ENCODE measurements at places on chromosomes 5 and 9. TPM values are rescaled to one million over a fixed set of nuclear protein-coding genes. Genes with fewer than 3 reads are reported as not detected.

GRCh38 chr9:135563039-135563476 lies 1.5 kb downstream of the PAEP start:
- no peak for DNase-seq
- no peak overlapping the region for H3K27ac ChIP-seq
- no peaks in the 10 kb centered on the region for H3K36me3 ChIP-seq
- H3K27me3 ChIP-seq: no peaks in the 10 kb centered on the region
- no peaks in the 10 kb centered on the region for H3K4me1 ChIP-seq
- no peak overlapping the region for H3K4me3 ChIP-seq

DNA sequence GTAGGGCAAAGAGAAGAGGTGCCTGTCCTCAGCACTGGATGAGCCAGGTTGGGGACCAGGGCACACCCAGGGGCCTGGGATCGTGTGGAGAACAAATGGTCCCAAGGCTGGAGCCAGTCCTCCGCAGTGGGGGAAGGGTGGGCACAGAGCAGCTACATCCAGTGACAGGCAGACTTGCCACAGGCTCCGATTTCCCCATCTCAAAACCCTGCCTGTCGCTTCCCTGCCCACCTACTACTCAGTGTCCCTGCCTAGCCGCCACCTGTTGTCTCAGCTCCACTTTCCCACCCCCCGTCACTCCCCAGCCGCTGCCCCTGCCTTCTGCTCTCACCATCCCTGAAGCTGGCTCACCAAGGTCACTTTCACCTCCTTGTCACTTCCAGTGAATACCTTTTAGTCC lies 13.9 kb upstream of the ENHO start:
- no peaks in the 10 kb centered on the region for H3K4me1 ChIP-seq
- no peak overlapping the region for H3K4me3 ChIP-seq
- no peaks in the 10 kb centered on the region for H3K36me3 ChIP-seq
- H3K27ac ChIP-seq: no peak overlapping the region
- DNase-seq: no peak

- H3K27me3 ChIP-seq: no peaks in the 10 kb centered on the region
- no peaks in the 10 kb centered on the region for H3K36me3 ChIP-seq
- no peaks in the 10 kb centered on the region for H3K4me1 ChIP-seq
- DNase-seq: no peak
Observed at GRCh38 chr5:122426301-122426700, 114.3 kb downstream of the SNCAIP start.

GRCh38 chr9:101912698-101913097 lies 174.3 kb upstream of the GRIN3A start:
- H3K4me3 ChIP-seq: no peak overlapping the region
- no peak for DNase-seq
- H3K4me1 ChIP-seq: no peaks in the 10 kb centered on the region
- no peaks in the 10 kb centered on the region for H3K27me3 ChIP-seq
- H3K36me3 ChIP-seq: no peaks in the 10 kb centered on the region

DNA sequence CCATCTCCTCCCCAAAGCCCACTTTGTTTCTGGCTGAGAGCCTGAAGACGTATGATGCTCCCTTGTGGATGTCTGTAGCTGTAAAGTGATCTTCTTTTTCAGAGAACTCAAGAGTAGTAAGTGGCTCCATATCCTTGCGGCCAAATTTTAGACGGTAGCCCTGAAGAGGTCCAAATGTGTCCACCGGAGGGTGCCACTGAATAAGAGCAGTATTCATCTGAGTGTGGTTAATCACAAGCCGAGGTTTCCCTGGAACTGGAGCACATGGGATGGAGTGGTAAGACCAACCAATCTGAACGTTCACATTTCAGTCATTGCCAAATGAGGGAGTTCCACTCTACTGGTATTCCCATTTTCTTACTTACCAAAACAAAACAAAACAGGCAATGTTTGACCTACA lies 686.5 kb upstream of the DMAC1 start:
- H3K36me3 ChIP-seq: no peaks in the 10 kb centered on the region
- peak; percentile 15 for DNase-seq

DNA sequence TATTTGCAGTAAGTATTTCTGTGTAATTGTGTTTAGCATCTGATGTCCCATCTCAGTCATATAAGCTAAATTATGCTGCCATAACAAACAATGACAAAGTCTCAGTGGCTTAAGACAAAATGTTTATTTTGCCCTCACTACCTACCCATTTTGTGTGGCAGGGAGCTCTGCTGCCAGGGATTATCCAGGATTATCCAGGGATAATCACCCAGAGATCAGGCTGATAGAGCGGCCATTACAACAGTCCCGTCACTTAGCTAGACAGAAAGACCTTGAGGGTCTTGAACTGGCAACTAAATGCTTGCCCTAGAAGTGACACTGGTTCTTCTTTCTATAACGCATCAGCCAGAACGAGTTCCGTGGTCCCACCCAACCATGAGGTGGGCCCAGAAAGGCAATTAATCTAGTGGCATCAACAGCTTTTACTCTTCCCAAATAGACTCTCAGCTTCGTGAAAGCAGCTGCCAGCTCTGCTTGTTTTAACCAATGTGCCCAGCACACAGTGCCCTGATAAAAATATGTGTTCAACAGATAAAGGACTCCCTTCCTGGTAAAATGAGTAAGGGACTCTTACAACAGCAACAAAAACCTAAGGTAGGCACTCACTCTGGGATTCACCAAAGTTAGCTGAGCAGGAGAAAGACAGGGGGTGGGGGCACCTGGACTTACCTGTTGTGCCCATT lies 22.8 kb downstream of the CCDC69 start:
- no peak overlapping the region for H3K4me3 ChIP-seq
- H3K27ac ChIP-seq: no peak overlapping the region
- peaks cover 19% of the 10 kb centered on the region for H3K36me3 ChIP-seq
- no peaks in the 10 kb centered on the region for H3K27me3 ChIP-seq

- no peak overlapping the region for H3K4me3 ChIP-seq
- H3K27ac ChIP-seq: no peak overlapping the region
- no peaks in the 10 kb centered on the region for H3K4me1 ChIP-seq
- H3K36me3 ChIP-seq: peaks cover 20% of the 10 kb centered on the region
- no peak for DNase-seq
Observed at GRCh38 chr9:115088860-115089259, 29.1 kb downstream of the TNC start.

DNA sequence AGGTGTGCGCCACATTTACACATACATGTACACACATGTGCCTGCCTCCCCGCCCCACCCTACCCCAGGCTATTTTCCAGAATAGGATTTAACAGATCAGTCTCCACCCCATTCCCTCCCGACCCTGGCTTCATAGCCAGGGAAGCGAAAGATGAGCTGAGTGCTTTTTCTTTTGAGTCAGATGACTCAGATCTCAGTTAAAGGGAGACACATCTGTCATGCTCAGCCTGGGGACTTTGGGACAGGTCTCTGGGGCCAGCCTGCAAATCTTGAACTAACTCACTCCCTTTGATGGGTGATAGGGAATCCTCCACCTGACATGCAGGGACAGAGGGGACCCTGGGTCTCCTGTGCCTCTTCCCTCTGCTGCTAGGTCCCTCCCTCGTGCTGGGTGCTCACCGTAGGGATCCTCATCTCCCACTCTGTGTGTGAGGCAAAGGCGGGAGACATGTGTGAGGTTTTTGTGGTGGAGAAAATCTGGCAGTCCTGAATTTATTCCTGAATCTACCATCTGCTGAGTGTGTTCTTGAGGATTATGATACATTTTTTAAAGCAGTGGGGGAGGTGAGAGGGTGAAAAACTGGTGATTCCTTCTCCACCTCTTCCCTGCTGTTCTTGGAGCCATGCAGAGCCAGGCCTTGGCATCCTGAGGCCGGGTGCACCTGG lies 37.7 kb downstream of the NEUROG1 start:
- DNase-seq: no peak
- no peak overlapping the region for H3K4me3 ChIP-seq
- no peaks in the 10 kb centered on the region for H3K27me3 ChIP-seq
- H3K36me3 ChIP-seq: no peaks in the 10 kb centered on the region

DNA sequence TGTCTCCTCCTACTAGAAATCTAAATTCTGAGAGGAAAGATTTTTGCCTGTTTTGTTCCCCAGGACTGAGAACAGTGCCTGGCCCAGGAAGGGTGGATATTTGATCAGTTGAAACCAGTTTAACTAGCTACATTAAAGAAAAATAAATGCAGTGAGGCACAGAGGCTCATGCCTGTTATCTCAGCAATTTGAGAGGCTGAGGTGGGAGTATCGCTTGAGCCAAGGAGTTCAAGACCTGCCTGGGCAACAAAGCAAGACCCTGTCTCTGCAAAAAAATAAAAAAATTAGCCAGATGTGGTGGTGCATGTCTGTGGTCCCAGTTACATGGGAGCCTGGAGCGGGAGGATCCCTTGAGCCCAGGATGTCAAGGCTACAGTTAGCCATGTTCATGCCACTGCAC lies 104.8 kb upstream of the CPEB4 start:
- no peaks in the 10 kb centered on the region for H3K27me3 ChIP-seq
- H3K4me1 ChIP-seq: peaks cover 23% of the 10 kb centered on the region
- no peaks in the 10 kb centered on the region for H3K36me3 ChIP-seq

The POLR1E gene
- total RNA-seq: 14.7 TPM

The TRPM6 gene
- total RNA-seq: 1.5 TPM

The INSYN2B gene
- 4.2 TPM for total RNA-seq

The IL13 gene
- total RNA-seq: 0.98 TPM

The SLC34A3 gene
- total RNA-seq: not detected

The IL3 gene
- not detected for total RNA-seq

The PCDHGB4 gene
- 12.0 TPM for total RNA-seq

The IL4 gene
- not detected for total RNA-seq

The PCDHB12 gene
- total RNA-seq: 12.6 TPM

The GKAP1 gene
- total RNA-seq: 5.7 TPM
